Esophagus (tissue), 2 donors: ENCODE measurements at places on chromosomes 5 and 9. TPM values are rescaled to one million over a fixed set of nuclear protein-coding genes. Genes with fewer than 3 reads are reported as not detected.

TNFSF15 gene
- 0.79 TPM for polyA plus RNA-seq

SAPCD2 gene
- polyA plus RNA-seq, result 9.0 TPM

NKD2 gene
- 4.5 TPM for polyA plus RNA-seq

UIMC1 gene
- polyA plus RNA-seq, result 14.0 TPM

GNPDA1 gene
- 6.2 TPM for polyA plus RNA-seq

WNT8A gene
- polyA plus RNA-seq, result not detected

C9orf153 gene
- polyA plus RNA-seq, result 0.14 TPM

NFIB gene
- 4.0 TPM for polyA plus RNA-seq

CYSRT1 gene
- 334 TPM for polyA plus RNA-seq

ZNF454 gene
- 0.40 TPM for polyA plus RNA-seq

FRRS1L gene
- polyA plus RNA-seq, result 0.20 TPM

GABRA1 gene
- not detected for polyA plus RNA-seq

RPS14 gene
- polyA plus RNA-seq, result 2,283 TPM

TRPM3 gene
- under 0.01 TPM for polyA plus RNA-seq

GPRIN1 gene
- polyA plus RNA-seq, result 0.72 TPM

ALDH1A1 gene
- polyA plus RNA-seq, result 37.8 TPM
